Stimulated activated CD8-positive, alpha-beta memory T cell treated with anti-CD3 and anti-CD28 coated beads, Interleukin-12 subunit alpha, Interleukin-12 subunit beta, amount 100 ng/mL, for 4 hours (primary cell): ENCODE measurements at places on chromosomes 6 and 20.

- no peak for DNase-seq
These were observed 26.0 kb upstream of the MYMX start for GRCh38 chr6:44190715-44191114.

GRCh38 chr6:2471472-2471871, 226.1 kb upstream of the GMDS start:
- DNase-seq, result no peak

GRCh38 chr6:136323431-136324112, 33.9 kb upstream of the BCLAF1 start:
- no peak for DNase-seq

GRCh38 chr6:56227071-56227879, 20.1 kb downstream of the COL21A1 start:
- DNase-seq, result no peak

DNA sequence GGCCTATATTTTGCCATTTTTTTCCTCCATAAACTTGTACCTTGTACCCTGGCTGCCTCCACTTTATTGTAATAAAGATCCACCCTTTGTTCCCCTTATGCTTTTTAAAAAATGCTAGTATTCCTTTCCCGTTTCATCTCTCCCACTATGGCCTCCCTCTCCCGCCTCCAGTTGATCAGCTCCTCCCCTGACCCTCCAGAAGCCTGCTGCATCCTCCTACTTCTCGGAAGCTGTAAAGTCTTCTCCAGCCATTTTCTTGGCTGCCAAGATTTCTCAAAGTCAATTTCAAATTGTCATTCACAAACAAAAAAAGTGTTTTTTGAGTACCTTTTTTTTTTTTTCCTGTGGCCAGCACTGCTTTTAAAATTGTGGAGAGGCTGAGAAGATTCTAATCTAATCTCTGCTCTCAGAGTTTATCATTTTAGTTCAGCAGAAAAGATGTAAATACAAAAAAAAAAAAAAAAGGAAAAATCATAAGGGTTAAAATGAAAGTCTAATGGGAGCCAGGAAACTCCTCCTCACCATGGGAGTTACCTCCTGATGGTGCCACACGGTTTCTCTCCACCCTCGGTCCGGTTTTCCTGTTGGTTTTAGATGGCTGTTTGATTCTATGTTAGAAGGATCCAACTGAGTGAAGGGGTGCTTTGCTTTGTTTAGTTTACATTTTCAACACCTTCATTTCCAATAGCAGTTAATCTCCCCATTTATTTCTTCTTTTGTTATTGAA, 103.0 kb upstream of the KCNK16 start:
- DNase-seq, result no peak

DNA sequence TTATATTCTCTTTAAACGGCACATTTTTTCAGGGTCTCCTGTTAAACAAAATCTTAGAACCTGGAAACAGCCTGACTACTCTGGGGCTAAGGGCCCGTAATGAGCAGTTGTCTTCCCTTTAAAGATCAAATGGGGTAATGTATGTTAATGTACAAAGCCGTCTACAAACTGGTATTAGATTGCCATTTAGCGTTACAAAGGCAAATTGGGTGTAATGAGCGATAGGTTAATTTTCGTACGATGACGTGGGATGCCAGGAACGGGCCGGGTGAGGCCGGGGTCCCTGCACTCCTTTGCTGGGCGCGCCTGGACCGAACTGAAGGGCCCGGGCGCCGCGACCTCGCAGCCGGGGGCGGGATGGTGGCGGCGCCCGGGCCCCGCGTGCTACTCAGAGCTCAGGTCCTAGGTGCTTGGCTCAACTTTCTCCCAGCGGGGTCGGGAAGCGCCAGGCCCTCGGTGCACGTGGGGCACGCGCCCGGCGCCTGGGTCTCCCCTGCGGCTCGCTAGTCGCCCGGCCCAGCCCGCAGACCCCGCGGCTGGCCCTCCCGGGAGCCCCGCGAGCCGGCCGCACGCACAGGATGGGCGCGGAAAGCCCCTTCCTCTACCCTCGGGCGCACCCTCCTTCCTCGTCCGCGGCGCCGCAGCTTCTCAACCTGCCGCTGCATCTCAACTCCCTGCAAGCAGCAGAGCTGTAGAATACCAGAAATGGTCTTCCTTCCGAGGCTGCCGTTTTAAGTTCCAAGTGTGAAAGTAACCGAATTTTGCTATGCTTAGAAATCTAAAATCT, 5.9 kb downstream of the NKX2-4 start:
- DNase-seq, result no peak

DNA sequence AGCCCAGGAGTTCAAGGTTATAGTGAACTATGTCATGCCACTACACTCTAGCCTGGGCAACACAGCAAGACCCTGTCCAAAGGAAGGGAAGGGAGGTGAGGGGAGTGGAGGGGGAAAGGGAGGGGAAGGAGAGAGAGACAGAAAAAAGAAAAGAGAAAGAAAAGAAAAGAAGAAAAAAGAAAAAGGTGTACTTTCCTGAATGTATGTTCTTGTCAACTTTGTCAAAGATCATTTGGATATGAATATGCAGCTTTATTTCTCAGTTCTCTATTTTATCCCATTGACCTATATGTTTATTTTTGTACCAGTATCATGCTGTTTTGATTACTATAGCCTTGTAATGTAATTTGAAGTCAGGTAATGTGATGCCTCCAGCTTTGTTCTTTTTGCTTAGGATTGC, 30.9 kb upstream of the FKBP1C start:
- no peak for DNase-seq

DNA sequence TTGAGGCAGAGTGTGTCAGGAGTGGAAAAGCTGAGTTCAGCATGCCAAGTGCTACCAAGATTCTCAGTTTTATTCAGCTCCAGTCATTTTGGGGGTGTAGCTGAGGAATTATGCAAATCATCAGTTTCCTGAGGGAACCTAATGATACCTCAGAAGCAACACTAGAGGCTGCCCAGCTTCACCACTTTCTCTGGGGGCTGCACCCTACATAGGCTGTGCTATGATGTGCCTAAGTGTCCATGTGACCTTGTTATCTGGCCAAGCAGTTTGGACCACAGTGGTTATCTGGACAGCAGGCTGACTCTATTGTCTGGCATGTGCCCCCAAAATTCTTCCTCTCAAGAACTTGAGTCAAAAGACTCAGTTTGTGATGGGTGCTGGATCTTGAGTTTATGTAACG, 374.6 kb upstream of the SYNCRIP start:
- DNase-seq, result no peak

DNA sequence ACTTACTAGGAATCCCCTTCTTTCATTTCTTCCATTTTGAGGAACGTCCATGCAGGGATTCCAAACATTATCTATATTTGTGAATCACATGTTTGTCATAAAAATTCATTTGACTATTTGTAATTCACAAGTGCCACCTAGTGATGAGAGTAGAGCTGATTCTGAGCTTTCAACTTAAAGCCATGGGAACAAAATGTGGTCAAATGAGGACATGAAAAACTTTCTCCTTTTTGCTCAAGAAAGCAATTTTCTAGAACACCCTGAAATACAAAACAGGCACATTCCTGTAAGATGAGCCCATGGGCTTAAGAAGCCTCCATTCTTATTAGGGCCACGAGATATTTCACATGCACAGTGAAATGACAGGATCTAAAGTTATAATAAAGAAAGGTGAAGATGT, 12.3 kb downstream of the MAP3K7 start:
- no peak for DNase-seq

GRCh38 chr20:58945965-58946631, 35.0 kb upstream of the NELFCD start:
- no peak for DNase-seq

GRCh38 chr6:100456908-100457235, 7.8 kb downstream of the SIM1 start:
- DNase-seq, result no peak

GRCh38 chr6:84762220-84763002, 2.0 kb downstream of the TBX18 start:
- DNase-seq, result no peak

DNA sequence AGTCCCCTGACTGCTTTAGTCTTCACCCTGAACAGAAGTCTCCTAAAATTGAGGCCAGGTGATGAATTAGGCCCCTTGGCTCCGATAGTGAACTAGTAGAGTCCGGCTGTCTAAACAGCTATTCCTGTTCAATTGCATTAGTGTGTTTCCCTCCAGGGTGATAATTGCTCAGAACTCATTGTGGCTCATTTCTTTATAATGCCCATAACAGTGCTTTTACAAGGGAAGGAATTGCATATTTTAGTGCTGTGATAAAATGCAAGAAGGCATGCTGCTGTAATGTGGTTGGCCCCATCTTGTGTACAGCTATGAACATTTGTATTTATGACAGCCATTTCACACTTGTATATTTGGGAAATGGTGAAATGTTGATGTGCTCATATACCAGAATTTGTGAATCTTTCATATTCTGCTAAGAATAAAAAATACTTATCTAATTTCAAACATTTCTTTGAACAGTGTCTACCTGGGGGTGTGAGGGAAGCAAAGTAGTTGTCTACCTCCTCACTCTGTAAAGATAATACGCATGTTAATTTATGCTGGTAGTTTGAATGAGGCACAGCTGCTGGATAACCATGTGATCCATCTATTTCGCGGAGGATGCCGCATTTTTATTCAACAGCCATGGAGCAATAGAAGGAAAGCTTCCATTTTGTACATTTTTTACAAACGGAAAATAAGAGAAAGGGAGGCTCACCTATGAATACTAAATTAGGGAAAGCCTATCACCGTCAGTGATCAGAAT, 451.4 kb downstream of the NKAIN2 start:
- no peak for DNase-seq
